HL-60 (cell line): ENCODE measurements at places on chromosomes 4 and X.

DNA sequence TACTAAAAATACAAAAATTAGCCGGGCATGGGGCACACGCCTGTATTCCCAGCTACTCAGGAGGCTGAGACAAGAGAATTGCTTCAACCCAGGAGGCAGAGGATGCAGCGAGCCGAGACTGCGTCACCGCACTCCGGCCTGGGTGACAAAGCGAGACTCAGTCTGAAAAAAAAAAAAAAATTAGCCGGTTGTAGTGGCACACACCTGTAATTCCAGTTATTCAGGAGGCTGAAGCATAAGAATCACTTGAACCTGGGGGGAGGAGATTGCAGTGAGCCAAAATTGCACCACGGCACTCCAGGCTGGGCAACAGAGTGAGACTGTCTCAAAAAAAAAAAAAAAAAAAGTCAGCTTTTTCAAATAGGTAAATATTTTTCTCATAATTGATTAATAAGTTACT lies 71.9 kb downstream of the WDFY3 start:
- DNase-seq: no peak

- no peak for DNase-seq
These were observed 23.4 kb upstream of the CT47A1 start for GRCh38 chrX:121008920-121009319.

DNA sequence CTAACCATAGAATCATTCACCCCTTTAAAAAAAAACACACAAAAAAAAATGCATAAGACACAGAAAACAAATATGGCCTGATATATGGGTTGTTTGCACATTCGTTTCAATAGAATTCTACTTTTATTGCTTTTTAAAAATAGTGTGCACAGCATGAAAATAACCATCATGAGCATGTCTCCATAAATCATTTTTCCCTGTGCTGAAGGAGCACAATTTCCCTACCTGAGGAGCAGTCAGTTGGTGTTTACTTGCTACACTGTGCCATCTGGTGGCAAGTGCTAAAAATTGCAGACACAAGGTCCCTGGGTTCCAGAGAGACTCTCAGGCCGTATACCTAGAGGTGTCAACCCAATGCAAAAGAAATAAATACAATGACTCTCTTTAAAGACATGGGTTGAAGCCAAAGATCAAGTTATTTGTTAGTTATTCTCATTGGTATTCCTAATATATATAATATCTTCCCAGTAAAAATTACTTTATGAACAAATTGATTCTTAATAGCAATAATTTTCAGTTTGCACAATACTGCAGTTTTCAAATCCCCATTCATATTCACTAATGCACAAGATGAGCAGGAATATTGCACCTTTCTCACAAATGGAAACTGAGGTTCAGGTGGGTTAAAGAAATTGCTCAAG lies 551.4 kb downstream of the IQCM start:
- peak; percentile 23 for DNase-seq

- DNase-seq: no peak
These were observed 159.8 kb downstream of the RASL11B start for GRCh38 chr4:53021754-53022512.

- DNase-seq: no peak
These were observed 106.0 kb downstream of the IQCM start for GRCh38 chr4:149709640-149710039.
